DMS79 treated with DMSO at 0.1 percent for 48 hours (cell line): ENCODE measurements at places on chromosomes 7 and 10.

DNA sequence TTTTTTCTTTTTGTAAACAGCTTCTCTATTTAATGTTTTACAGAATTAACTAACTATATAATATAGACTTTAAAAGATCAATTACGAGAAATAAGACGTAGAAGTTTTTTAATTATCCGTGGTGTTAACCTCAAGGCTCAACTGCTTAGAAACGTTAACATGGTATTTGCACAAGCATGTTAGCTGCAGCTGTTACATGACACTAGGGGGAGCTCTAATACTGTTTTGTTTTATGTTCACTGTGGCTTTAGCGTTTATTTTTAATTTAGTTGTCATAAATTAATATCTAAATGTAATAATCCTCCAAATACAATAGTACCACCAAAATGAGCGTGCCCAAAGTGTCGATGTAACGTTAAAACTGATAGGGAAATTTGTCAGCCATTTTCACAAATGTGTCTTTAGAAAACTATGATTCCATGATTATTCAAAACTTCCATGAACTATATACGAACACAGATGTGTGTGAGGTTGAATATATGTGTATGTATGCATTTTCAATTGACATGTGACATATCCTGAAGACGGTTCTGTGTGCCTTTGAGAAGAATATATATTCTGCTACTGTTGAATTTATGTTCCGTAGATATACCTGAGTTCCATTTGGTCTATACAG is 828.8 kb upstream of the MBL2 start:
- DNase-seq, result no peak

DNA sequence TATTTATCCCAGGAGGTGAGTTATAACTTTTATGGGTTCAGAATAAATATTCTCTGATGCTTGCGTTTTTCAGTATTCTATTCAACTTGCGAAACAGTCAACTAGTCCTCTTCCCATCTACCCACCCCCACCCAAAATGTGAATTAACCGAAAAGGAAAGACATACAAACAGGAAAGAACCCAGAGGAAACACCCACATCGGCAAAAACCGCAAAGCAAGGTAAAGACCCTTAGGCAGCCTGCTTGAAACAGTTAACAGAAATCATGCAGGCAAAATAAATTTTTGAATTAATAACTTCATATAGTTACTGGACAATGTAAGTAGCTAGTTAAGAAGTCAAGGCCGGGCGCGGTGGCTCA is 5.4 kb downstream of the ZC3HAV1 start:
- no peak for DNase-seq

DNA sequence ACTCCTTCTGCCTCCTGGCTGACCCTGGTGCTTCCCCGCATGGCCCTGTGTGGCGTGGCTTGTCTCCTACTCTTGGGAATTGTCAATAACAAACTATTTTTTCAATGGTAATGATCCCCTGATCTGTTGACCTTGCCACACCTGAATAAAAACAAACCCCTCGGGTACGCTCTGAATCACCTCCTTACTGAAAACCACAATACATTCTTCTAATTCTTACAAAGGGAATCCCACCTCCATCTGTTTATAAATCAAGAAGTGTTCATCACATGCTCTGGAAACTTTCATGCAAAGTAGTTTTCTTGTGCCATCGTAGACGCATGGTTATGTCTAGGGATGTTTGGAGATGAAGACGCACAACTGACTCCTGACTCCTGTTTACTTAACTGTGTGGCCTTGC is 245.8 kb downstream of the FRMD4A start:
- DNase-seq, result no peak

DNA sequence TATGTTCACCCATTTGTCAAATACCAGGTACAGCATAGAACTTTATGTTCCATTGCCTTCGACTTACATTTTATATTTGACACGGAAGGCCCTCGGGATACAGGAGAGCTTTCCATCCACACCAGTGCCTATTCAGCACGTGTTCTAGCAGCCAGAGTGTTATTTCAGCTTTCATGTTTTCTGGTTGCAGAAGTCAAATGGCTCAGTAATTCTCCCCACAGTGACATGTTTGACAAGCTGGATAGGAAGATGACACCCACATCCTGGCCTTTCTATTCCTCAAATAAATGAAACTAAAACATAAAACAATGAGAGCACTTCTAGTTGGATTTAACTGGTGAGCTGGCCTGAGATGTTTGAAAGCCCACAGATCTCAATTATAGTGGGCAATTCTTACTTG is 173.4 kb downstream of the SORCS1 start:
- no peak for DNase-seq

DNA sequence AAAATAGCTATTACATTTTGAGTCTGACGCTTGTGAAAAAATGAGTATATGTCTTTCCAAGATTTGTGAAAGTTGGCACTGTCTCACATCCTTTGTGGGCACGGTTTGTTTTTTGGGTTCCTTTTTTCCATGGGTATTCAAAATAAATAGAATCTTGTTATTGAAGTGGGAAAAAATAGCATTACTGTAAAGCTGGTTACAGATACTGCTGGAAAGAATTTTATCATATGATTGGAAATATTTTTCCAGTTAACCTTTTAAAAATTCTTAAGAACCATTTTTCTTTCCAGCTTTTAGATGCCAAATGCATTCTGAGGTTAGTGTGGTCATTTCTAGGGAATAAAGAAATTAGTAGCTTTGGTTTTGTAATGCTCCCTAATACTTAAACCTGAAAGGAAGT is 11.4 kb downstream of the NET1 start:
- DNase-seq, result no peak

DNA sequence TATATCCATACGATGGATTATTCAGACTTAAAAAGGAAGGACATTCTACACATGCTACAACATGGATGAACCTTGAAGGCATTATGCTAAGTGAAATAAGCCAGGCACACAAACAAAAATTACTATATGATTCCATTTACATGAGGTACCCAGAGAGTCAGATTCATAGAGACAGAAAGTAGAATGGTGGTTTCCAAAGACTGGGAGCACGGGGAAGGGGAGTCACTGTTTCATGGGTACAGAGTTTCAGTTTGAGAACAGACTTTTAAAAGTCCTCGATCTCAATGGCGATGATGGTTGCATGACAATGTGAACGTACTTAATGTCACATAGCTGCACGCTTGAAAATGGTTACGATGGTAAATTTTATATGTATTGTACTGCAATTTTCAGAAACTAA is 39.3 kb downstream of the NUDCD3 start:
- DNase-seq, result no peak

DNA sequence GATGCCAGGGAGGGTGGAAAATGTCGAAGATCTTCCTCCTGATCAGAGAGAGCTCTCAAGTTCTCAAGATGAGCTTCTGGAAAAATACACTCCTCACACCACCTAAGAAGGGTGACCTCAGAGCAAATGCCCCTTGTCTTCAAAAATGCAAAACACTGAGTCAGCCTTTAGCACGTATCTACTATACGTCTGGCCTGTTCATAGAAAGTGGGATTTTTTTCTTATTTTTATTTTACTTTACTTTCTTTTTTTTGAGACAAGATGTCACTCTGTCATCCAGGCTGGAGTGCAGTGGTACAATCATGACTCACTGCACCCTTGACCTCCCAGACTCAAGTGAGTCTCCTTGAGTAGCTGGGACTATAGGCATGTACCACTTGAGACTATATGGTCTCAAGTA is 57.1 kb downstream of the AFAP1L2 start:
- DNase-seq, result no peak

DNA sequence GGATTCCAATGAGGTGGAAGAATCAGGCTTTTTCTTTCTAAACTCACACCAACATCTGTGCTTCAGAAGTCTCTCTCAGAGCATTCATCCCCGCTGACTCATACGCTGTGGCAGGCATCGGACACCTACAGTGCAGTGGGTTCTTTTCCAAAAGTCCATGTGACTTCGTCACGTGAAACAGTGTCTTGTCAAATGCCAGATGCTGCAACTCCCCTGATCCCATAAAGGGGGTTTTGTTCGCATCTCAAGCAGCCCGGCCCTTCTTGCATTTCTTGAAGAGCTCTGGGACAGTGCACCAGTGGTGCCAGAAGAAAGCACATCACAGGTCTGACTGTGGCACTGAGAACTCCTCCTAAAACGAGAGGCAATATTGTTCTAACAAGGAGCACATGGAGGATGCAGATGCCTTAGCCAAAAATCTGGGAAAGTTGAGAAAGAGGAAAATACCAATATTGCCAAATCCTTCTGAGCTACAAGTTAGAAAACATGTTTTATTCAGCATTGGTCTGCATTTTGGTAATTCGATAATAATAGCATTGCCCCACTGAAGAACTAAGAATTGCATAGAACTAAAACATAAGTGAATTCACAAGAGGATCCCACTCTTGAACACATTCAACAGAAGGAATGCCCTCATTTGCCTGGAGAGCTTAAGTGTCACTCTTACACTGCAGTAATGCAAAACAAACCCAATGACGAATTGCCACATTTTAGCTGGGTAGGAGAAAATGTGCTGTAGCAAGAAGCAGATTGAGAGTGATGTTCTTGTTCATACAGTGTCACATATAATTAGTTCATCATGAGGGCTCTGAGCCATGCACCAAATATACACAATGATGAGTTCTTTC is 204.4 kb downstream of the CXCL12 start:
- DNase-seq, result no peak

GRCh38 chr7:66143876-66144332 is 29.3 kb downstream of the CRCP start:
- DNase-seq, result no peak

DNA sequence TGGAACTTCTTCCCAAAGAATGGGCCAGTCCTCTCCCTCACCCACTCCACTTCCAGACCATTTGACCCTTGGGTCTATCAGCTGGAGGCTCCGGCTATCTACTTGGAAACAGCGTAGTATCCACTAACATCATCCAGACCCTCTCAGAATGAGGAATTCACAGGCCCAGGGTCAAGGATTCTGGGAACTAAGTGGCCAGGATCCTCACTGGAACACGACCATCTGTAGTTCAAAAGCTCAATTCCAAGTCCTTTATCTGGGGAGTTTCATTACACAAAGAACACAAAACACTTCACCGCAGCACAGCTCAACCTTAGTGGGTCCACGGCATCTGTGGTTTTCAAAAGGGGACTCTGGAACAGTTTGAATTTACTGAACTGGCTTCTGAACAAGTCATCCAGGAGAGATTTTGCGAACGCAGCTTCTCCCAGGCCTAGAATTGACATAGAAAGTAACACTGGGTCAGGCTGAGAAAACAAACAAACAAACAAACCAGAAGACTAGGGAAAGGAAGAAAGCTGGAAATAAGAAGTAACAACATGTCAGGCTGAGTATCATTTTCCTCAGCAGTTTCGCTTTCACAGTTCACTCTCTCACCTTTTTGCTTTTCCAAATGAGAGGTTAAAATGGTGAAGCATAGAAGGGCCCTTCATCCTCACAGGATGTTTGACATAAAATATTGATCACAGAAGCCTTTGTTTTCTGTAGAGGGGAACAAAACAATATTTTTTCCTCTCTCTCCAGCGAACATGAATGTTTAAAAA is 57.6 kb upstream of the USP6NL start:
- no peak for DNase-seq

DNA sequence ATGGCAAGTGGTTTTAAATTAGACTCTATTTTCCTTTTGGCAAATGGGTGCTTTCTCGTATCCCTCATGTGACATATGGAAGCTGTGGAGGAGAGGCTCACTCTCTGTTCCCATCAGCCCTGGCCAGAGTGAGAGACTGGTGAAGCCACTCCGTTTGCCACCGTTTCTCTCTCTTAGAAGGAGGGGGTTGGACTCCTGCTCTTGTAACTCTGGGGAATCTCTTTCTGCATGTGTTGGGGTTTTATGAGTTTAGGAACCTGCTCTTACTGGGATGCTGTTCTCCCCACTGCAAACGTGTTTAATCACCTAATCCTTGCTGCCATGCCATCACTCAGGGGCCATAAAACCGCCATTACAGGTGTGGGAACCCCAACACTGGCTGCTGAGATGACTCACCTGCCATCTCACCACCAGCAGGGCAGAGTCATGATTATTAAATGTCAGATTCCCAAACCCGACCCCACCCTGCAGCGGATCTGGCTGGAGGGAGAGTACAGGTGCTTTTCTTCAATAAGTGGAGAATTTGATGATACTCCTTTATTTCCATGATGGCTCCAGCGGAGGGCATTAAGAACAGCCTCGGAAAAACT is 103.2 kb downstream of the ADCY1 start:
- no peak for DNase-seq

- no peak for DNase-seq
These were observed 6.4 kb downstream of the SFTPD start for GRCh38 chr10:79942261-79943185.

DNA sequence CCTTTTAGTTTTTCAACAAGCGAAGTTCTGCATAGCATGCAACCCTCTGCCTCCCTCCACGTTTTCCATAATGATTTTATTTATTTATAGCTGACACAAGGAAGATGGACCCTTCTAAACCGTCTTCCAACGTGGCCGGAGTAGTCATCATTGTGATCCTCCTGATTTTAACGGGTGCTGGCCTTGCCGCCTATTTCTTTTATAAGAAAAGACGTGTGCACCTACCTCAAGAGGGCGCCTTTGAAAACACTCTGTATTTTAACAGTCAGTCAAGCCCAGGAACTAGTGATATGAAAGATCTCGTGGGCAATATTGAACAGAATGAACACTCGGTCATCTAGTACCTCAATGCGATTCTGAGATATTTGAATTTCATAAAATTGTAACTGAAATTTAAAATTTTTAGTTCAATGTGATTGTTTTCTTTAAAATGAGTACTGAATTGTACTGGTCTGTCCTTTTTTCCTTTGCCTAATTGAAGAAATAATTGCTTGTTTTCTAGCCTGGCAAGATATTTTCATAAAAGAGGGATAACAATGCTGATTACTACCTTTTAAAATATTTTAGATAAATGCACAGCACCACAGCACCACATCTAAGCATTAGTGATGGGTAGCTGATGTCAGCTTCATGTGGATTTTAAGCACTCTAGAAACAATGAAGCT is 41.5 kb upstream of the SLC39A12 start:
- DNase-seq, result no peak

GRCh38 chr10:91570220-91570619 is 62.7 kb downstream of the PPP1R3C start:
- no peak for DNase-seq

- DNase-seq, result peak; percentile 63
These were observed 145.5 kb downstream of the FANK1 start for GRCh38 chr10:126041804-126042231.

- no peak for DNase-seq
These were observed 32.6 kb downstream of the NEUROD6 start for GRCh38 chr7:31307972-31308371.

- no peak for DNase-seq
These were observed 588.6 kb upstream of the LRRTM3 start for GRCh38 chr10:66337211-66337610.

- peak; percentile 89 for DNase-seq
These were observed at the start of gene EPHA1 for GRCh38 chr7:143408686-143409561. Gene EPHA1 (minus strand): TSS chr7:143408856. CDS start chr7:143408805, 51 bp downstream.

GRCh38 chr10:128064970-128065580 is 61.1 kb downstream of the MKI67 start:
- DNase-seq, result no peak
